NCI-H69 (cell line): ENCODE measurements at places on chromosomes 6 and 20.

DNA sequence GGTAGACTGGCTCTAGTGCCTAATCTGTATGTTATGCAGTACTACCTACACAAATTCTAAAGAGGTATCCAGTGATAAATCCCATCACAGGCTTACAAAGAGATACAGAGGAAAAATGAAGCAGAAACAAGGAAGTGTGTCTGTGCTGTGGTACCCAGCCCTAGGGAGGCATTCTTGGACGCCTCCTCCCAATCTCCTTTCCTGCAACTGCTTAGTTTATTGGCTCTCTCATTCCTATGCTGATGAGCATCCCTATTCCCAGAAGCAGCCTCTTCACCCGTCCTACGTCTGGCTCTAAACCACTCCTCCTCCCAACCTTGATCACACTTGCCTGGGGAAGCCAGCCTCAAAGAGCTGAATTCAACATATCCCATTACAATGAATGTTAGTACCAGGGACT is 34.5 kb upstream of the TGM6 start:
- DNase-seq: no peak

DNA sequence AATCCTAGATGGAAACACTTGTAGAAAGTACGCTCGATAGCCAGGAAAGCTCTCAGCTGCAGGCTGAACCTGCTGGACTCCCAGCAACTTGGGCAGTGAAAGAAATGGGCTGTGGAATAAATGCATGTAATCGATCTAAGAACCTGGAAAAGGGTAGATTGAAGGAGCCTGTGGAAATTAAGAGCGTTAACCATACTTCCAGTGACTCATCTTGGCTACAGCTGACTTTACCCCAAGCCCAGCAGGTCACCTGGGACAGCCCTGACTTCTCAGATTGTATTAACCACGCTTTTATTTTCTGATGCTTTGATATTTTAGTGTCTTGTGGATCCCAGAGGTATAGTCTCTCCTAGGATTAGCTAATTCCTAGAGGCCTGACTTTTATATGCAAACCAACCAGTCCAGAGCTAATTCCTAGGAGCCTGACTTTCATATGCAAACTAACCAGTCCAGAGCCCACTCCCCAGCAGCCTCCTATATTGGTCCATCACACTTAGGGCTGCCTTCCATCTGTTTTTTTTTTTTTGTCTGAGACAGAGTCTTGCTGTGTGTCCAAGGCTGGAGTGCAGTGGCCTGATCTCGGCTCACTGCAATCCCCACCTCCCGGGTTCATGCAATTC is 86.3 kb downstream of the GMPR start:
- no peak for DNase-seq

DNA sequence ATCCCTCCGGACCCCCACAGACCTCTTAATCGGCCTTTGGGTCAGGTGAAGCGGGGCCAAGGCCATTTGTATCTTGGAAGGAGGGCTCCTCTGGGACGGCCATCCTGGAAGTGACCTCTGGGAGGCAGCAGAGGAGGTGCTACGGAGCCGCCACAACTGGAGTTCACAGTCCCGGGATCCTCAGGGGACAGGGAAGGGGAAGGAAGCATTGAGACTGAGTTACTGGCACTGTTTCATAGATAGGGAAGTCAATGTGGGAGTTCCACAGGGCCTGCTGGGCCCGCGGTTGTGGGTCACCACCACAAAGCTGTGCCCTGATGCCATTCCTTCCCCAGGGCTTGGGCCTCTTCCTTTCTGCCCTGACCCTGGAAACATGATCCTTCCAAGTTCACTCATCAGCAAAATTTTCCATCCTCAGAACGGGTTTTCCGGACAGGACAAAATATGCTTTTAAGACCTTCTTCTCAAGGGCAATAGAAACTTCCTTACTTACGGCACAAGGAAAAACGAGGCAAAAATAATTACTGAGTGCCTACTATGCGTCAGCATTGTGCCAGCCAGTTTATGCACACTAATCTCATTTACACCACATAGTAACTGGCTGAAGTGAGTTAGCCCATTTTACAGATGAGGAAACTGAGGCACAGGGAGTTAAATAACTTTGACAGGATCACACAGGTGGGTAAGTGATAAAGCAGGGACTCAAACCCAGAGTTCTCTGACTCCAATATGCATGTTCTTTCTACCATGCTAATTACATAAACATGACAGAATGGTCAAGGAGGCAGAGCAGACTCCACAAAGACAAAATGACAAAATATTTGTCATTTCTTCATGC is 143.8 kb downstream of the UNC5CL start:
- peak; percentile 50 for DNase-seq

- DNase-seq: peak; percentile 75
These were observed 123.8 kb downstream of the QKI start for GRCh38 chr6:163538331-163538730.

DNA sequence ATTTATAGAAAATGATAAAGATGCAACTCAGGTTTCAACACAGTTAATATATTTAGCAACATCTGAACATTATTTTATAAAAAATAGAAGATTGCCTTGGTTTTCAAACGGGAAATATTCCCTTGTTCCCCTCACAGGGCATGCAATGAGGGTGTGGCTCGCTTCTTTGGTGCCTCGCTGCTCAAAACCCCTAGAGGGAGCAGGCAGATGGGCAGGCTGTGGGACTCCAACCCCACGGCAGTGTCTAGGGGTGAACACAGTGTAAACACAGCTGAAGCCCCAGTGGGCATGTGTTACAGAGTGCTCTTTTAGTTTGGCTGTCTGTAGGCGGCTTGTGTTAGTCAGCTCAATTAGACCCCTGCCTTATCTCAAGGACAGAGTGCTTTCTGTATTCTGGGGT is 560.8 kb upstream of the IMPG1 start:
- DNase-seq: peak; percentile 54

DNA sequence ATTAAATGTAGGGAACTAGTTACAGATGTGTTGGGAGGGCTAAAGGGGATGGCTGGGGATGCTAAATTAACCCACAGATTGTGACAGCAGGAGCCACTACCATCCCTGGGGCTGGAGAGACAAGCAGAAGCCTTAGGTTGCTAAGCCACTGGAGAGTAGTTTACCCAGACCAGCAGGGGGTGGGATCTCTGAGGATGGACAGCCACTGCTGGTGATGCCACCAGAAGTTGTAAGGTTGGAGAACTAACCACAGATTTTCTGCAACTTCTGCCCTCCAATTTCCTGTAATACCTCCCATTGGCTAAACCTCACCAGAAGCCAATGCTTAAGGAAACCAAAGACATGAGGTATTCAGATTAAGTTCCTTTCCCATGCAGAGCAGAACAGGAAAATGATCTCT is 139.6 kb upstream of the NOX3 start:
- DNase-seq: peak; percentile 59

GRCh38 chr6:168192195-168192900 is 113.3 kb upstream of the FRMD1 start:
- DNase-seq: peak; percentile 78

DNA sequence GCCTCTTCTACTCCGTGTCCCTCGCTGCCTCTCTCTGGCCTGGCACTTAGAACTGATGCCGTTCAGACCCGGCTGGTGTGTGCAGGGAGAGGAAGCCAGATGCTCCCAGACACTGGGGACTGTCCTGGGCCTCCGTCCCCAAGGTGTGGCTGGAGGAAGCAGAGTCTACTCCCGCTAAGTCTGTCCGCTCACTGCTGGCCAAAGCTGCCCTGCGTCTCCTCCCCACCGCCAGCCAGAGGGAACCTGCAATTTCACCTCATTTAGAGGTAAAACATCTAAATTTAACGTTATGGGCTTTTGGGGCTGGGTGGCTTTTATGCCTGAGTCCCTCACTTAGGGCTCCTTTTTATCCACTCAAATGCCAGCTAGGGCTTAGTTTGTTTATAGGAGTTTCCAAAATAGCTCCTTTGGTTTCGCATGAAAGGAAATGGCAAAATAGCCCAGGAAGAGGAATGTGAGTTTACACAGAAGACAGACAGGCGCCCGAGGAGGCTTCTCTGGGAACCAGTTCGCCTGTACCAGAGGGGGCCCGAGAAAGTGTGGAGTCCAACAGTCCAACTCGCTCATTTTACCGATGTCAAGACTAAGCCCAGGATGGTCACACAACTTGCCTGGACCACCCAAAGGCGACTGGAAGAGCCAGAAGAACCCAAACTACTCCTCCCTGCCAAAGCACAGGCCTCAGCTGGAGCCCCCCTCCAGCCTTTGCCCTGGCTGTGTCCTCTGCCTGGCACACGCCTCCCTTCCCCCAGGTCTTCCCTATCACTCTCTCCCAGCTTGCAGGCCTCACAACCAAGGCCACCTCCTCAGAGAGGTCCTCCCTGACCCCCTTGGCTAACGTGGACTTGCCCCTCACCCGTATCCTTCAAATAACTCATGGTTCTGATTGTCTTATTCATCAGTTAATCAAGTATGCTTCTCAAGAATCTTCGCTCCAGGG is 54.5 kb downstream of the RIPOR3 start:
- DNase-seq: no peak

DNA sequence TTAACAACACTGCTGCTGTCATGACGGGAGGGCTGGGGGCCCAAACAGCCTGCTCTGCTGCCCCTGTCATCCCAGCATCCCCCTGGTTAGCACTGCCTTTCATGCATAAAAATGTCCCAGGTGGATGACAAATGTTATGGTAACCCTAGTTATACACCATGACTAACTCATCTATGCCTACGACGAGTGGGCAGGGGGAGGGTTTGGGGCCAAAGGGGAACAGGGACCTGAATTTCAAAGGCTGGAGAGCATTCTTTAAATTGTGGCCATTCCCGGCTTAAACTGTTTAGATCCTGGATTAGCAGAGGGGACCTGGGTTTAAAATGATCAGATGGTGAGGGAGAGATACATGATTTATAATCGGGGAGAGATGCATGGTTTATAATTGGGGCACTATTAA is 24.4 kb downstream of the GNAS-AS1 start:
- DNase-seq: no peak

GRCh38 chr20:37231947-37232630 is 29.5 kb downstream of the GHRH start:
- DNase-seq: peak; percentile 84

- peak; percentile 76 for DNase-seq
These were observed 207.4 kb downstream of the SOX4 start for GRCh38 chr6:21800948-21801438.

- peak; percentile 66 for DNase-seq
These were observed 19.1 kb downstream of the TAB2 start for GRCh38 chr6:149336609-149336928.

- DNase-seq: peak; percentile 95
These were observed 345.2 kb downstream of the GJA1 start for GRCh38 chr6:121780325-121781321.

GRCh38 chr6:8672882-8673281 is 237.5 kb upstream of the SLC35B3 start:
- DNase-seq: peak; percentile 54

GRCh38 chr20:40414843-40415615 is 274.0 kb downstream of the MAFB start:
- DNase-seq: peak; percentile 59

GRCh38 chr6:113437566-113437965 is 419.6 kb upstream of the MARCKS start:
- DNase-seq: no peak

GRCh38 chr6:43695215-43695966 is 7.8 kb upstream of the MRPS18A start:
- DNase-seq: peak; percentile 97

- DNase-seq: no peak
These were observed 24.3 kb upstream of the TBX18 start for GRCh38 chr6:84788689-84789088.

GRCh38 chr6:35677456-35677855 is 11.3 kb downstream of the FKBP5 start:
- DNase-seq: peak; percentile 13

DNA sequence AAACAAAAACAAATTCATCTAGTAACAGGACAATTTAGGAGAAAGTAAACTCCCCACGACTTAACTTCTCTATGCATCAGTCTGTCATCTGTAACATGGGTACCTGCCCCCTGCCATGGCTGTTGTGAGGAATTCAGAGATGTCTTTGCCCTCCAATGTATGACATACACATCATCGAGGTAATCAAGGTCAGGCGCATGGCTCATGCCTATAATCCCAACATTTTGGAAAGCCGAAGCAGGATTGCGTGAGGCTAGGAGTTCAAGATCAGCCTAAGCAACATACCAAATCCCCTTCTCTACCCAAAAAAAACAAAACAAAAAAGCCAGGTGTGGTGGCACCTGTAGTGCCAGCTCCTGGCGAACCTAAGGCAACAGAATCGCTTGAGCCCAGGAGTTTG is 9.0 kb downstream of the EEF1A1 start:
- DNase-seq: peak; percentile 6

DNA sequence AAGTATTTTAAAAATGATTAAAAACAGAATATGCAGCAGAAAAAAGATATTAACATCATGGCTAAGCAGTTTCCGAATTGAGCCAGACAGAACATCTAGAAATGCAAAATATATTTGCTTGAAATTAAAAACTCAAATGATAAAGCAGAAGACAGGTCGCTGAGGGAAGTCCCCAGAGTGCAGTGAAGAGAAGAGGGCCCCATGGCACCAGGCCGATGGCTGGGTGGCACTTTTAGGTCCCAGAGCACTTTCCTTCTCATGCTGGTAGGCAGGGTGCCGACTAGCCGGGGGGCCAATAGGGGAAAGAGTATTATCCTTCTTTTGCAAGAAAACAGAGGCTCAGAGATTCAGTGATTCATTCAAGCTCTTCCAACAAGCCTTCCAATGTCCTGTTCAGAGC is 58.9 kb downstream of the MYH7B start:
- DNase-seq: no peak
